ENCODE measurements at places on chromosomes 1 and 21.

DNA sequence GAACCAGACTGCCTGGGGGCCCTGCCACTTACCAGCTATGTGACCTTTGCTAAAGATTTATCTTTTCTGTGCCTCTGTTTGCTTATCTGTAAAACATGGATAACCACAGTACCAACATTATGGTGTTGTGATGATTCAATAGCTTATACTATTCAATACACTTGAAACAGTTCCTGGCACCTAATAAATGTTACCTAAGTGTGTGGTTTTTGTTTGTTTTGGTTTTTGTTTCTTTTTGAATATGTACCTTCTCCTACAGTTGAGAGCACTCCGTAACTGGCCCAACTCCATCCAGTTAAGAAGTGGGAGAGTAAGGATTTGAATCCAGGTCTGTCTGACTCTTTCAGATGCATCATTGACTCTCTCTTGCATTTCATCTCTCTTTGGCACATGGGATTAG, 125.8 kb upstream of the C8B start:
- DNase-seq: no peak

GRCh38 chr1:239696317-239696716, 309.9 kb downstream of the CHRM3 start:
- no peak for DNase-seq

DNA sequence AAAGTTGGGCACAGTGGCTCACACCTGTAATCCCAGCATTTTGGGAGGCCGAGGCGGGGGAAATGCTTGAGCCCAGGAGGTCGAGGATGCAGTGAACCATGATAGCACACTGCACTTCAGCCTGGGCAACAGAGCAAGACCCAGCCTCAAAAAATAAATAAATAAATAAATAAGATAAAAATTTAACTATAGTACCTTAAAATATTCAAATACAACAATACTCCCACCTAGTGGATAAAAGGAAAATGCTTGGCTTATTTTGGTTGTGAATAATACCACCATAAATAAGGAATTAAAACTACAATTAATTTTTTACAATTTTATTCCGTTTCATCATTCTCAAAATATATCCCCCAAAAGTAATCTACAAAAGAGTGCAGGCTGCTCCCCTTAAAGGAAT, 8.1 kb downstream of the PSMG1 start:
- DNase-seq: no peak

DNA sequence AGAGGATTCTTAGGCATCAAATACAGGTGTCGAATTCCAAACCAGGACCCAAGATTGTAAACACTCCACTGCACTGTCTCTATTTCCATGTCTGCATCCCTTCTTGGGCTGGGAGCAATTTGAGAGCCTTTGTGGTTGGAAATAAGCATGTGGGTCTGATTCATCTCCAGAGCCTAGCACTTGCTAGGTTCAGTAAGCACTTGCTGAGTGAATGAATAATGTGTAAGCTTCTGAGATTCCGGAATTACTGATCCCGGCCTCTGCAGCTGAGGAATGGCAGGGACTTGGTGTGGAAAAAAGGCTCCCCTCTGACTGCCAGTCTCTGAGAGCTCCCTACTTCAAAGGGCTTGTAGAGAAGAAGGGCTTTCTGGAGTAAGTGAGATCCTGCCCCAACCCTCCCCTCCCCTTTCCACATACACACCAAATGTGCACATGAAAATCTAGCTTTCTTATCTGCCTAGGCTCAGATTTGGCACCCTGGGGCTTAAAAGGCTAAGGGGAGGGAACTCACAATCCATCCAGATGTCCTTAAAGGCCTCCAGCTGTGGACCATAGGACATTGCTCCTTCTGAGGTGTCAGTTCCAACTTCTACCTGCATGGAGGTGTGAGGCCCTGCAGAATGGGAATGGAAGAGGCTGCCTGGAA, 39.6 kb upstream of the TRABD2B start:
- DNase-seq: no peak

DNA sequence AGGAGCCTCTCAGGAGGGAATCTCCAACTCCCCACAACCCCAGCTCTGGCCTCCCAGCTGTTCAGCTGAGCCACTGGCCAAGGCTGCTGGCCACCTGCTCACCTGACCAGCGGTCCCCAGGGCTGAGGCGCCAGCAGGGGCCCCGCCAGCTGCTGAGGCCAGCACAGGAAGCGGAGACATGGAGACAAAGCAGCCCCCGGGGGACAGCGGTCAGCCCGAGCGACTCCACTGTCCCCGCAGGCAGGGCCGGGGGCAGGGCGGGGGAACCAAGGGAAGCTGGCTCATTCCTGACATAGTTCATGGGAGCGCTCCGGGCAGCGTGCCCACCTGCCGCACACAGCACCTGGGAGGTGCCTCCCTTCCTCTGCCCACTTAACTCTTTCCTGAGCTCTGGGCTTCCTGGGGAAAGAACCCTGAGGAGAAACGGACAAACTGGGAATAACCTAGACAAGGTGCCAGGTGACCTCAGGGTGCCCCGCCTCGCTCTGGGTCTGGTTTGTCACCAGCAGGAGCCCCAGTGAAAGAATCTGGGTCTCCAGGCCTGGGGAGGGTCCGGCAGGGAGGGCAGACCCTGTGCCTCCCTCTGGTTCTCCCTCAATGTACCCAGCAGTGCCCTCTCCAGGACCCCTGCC, 10.7 kb downstream of the EPHA2 start:
- DNase-seq: no peak

DNA sequence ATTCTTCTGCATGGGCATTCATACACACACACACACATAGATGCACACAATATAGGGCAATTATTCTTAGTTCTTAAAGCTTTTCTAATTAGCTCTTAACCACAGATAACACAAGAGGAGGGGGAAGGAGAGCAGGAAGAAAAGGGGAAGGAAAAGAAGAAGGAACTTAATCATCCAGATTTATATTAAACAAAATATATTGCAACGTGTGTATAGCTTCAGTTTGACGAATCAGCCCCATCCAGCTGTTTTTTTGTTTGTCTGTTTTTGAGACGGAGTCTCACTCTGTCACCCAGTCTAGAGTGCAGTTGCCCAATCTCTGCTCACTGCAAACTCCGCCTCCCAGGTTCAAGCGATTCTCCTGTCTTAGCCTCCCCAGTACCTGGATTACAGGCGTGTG, 21.7 kb upstream of the ANKRD13C start:
- no peak for DNase-seq

DNA sequence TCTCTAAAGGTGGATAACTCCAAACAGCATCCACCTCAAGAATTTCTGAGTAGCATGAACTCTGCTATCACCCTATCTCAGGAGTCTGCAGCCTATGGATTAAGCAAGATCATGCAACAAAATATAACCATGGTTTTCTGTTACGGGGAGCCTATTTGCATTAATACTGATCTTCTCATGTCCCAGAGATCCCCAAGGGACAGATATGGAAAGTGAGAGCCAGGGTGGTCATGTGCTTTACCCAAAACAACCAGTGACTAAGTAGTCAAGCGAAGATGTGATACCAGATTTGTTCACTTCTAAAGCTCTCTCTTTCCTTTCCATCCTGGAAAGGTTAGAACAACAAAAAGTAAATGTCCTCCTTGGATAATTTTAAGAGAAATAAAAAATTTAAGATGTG, 125.1 kb downstream of the PRRX1 start:
- DNase-seq: no peak

DNA sequence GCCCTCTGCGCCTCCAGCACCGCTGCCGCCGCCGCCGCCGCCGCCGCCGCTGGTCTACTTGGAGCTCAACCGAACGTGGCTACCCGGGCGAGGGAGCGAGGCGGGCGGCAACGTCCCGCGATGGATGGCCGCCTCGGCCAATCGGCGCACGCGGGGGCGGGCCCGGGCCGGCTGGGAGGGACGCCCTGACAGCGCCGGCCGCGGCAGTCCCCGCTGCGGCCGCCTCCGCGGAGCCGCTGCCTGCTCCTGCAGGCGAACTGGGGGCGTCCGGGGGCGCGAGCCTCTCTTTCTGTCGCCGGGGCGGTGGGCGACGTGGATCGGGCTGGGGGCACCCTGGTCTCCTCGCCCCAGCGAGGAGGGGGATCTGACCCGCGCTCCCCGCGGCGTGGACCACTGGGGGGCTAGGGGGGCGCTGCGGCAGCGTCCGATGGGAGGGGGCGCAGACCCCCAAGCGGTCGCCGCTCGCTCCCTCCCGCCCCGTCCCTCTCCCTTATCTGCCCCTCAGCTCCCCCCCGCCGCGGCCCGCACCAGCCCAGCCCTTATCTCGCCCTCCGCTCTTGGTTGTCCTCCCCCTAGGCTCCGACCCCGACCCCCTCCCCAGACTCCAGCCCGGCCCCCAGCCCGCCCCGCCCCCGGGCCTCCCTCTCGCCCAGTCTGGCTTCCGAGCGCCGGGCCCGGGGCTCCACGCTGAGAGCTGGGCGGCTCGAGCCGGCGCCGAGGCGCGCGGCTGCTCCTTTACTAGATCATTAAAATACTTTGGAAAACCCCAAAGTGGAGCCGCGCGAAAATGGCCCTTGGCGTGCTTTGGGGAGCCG, at the start of gene SSBP3:
Gene SSBP3, minus strand, starts transcription at position 56 of the 815 bp plus-strand sequence.
- peak; percentile 79 for DNase-seq

- no peak for DNase-seq
Observed at GRCh38 chr21:34129901-34130715, 56.7 kb downstream of the MRPS6 start.

GRCh38 chr1:9297831-9298230, 5.1 kb downstream of the SPSB1 start:
- DNase-seq: no peak

DNA sequence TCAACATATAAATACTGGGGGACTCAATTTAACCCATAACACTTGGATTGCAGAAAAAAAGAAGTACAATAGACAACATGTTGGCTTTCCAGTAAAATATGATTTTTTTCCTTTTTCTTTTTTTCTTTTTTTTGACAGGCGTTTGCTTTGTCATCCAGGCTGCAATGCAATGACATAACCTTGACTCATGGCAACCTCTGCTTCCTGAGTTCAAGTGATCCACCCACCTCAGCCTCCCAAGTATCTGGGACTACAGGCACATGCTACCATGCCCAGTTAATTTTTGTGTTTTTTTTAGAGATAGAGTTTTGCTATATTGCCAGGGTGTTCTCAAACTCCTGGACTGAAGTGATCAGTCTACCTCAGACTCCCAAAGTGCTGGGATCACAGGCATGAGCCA, 1512.0 kb upstream of the PRMT6 start:
- no peak for DNase-seq

DNA sequence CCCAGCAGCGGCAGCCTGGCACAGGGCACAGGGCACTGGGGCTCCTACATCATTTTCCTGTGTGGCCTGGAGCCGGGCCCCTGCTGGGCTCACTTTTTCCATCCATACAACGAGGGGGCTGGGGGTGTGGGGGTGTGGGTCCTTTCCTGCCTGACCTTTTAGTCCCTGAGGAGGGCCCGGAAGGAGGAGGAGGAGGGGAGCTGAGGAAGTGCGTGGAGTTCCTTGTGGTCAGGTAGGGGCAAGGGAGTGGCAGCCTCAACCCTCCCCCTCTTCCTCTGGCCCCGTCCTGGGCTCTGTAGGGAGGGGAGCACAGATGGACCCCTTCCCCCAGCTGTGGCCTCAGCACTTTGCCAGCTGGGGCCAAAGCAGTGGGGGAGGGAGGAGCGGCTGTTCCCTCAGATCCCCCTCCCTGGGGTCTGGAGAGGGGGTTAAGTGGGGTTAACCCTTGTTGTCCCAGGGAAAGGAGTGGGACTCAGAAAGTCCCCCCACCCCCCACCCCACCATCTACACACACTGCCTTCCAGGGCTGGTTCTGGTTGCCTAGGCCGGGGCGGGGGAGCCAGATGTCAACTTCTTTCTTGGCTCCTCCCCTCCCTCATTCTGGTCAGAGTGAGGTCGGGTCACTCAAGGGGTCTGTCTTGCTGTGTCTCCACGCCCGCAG, 5.7 kb downstream of the NTRK1 start:
- DNase-seq: no peak

GRCh38 chr1:38173848-38174247, 127.3 kb upstream of the POU3F1 start:
- no peak for DNase-seq

GRCh38 chr1:230459465-230459864, 33.3 kb upstream of the PGBD5 start:
- DNase-seq: no peak
